MCF 10A (cell line): ENCODE measurements at places on chromosomes 4 and X. TPM values are rescaled to one million over a fixed set of nuclear protein-coding genes. Genes with fewer than 3 reads are reported as not detected.
A peak's percentile ranks its signal among the peaks of the same experiment; 100 is the strongest.

DNA sequence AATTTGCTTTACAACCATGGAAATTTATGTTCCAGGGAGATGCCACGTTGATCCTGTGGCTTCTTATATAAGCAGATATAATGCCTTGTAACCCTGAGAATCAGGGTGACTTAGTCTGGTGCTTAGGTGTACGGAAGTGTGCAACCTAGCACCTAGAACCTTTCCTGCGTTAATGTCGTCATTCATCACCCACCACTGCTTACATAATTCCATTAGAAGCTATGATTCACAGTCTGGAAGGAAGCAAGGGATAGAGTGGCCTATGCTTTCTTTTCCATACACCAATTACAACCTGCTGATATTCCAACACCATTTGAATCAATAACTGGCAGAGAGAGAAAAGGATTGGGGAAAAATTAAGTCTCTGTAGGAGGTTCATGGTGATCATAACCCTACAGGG, 17.3 kb upstream of the CXCL8 start:
- peak; percentile 68 for DNase-seq

DNA sequence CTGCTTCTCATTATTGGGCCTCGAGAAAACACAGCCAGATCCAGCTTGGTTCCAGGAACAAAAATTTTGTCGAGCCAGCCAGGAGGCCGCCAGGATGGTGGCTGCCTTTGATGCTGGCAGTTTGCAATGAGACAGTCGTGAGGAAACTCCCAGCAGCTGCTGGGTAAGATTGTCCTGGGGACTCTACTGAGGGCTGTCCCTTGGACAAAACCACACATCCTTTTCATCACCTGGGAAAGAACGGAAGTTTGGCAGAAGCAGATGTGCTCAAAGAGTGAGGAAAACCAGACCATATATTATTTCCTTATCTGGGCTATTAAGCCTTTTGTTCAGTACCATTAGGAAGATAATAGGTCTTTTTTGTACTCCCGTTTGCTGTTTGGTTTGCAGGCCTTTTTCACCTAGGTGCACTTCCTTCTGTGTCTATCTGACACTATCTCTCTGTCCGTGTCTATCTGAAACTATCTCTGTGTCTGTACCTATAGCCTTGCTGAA, 13.4 kb upstream of the PAPSS1 start:
- no peak for DNase-seq

DNA sequence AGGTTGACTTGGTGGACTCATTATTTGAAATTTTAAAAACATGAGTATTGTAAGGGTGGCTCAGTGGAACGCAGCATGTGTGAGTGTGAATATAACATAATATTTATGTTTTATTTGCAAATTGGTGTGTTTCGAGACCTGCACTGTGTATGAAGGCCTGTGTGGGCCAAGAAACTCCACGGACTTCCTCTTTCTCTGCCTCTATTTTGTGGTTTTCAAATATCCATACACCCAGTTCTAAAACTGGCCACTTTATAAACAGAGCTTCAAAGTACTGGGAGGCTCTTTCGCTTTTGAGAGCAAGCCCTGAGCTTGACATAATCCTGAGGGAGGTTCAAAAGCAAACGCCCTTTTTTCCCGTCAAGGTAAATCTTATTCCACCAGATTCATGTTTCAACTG, 187.7 kb downstream of the GPAT3 start:
- no peak for DNase-seq

GRCh38 chr4:94934201-94934600, 176.4 kb downstream of the BMPR1B start:
- DNase-seq, result peak; percentile 60

DNA sequence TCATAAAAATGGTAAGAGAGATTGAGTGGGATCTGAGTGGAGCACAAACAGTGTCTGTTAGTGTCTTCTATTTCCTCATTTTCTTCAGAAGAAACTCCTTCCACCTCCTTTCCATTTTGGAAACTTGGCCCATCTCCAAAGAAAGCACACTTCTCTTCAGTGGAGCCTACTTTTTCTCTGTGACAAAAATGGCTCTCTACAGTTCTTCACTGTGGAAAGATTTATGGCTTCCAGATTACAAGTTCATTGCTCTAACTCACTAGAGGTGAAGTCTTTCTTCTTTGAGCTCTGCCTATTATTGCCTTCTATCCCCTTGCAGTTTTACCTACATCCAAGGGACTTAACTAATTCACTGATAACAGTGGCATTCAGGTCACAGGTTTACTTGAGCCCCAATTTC, 325.8 kb downstream of the ANTXR2 start:
- DNase-seq, result no peak

GRCh38 chr4:178306565-178306964, 864.3 kb upstream of the AGA start:
- DNase-seq, result no peak

DNA sequence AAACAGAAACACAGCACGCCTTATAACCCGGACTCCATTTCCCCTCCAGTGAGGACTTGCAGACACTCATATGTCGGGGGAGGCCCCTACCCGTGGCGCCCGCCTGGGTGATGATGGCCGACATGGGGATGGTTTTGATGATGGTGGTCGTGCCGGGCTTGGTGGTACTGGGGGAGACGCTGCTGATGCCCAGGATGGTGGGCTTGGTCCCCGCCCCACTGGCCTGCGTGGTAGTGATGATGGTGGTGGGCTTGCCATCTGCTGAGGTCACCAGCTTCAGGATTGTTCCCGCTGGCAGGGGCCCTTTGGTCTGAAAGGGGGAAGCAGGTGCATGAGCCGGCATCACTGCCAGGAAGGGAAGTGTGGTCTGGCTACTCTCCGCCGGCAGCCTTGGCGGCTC, 12.8 kb upstream of the RENBP start:
- DNase-seq, result no peak

- DNase-seq, result peak; percentile 32
Measured at GRCh38 chr4:101961144-101961543, 170.6 kb downstream of the BANK1 start.

GRCh38 chr4:3407171-3407771, 34.5 kb upstream of the HGFAC start:
- DNase-seq, result no peak

GLRA2 gene
- not detected in 2 replicates for total RNA-seq

DNA sequence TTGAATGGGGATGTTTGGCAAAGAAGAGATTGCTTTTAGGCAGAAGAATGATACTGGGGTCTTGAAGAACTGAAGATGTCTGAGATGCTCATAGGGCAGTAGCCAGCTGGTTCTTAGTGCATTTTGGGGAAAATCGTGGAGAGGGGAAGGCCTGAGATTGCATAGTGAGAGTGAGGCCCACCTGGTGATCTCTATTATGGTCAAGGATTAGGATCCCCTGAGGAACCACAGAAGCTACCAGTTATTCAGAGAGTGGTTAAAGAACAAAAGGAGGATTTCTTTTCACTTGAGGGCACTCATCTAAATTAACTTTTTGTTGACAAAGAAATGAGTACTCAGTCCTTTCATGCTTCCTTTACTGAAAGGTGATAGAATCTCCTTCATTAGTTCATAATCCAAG, 271.3 kb upstream of the HAND2 start:
- DNase-seq, result no peak

DNA sequence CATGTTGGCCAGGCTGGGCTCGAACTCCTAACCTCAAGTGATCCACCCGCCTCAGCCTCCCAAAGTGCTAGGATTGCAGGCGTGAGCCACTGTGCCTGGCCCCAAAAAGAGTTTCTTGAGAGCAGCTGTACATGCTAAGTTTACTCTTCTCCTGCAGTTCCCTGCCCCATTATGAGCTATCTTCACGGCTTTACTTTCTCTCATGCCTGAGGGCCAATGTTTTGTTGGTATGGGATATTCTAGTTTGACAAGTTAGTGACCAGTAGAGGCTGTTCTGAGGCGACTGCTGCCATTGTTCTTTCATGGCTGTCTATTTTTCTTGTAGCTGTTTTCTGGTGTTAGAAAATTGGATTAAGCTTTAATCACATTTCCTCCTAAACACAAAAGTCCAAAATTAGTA, 78.0 kb upstream of the STX18 start:
- DNase-seq, result no peak

DNA sequence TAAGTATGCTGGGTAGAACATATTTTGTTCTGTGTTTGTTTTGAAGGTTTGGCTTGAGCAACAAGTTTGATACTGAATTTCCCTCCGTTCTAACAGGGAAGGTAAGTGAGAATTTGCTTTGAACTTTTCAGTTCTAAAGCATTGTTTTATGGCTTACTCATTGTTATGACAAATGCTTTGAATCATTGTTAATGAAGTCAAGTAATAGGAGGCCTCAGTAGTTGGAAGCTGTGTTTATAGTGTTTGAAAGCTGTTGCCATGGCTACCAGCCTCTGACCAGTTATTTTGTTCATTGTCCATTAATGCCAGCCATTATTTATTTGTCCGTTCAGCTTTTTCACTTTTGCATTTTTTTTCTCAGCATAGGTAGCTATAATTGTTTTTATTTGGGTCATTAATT, 14.4 kb downstream of the CHIC1 start:
- DNase-seq, result peak; percentile 67

PLXNB3 gene
- 7.2 and 13.5 TPM in 2 replicates for total RNA-seq

PABPC4L gene
- total RNA-seq, result 0.25 and 0.28 TPM in 2 replicates

DNA sequence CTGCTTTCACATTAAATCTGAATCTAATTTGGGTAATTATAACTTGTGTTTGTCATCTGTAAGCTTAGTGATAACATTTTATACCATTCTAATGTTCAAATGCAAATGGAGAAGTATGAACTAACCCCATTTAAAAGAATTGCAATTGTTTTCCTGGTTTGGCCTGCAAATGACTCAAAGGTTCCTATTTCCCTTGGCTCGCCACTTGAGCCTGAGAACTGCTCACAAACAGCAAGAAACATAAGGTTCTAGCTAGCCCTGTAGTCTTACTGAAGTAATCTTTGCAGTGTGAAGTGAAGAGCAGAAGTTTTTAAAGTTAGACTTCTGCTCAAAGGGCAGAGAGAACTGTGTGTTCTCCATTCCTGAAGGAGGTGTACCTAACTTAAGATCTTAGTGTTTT, 27.2 kb downstream of the UPRT start:
- DNase-seq, result no peak

FDCSP gene
- total RNA-seq, result not detected in 2 replicates

DNA sequence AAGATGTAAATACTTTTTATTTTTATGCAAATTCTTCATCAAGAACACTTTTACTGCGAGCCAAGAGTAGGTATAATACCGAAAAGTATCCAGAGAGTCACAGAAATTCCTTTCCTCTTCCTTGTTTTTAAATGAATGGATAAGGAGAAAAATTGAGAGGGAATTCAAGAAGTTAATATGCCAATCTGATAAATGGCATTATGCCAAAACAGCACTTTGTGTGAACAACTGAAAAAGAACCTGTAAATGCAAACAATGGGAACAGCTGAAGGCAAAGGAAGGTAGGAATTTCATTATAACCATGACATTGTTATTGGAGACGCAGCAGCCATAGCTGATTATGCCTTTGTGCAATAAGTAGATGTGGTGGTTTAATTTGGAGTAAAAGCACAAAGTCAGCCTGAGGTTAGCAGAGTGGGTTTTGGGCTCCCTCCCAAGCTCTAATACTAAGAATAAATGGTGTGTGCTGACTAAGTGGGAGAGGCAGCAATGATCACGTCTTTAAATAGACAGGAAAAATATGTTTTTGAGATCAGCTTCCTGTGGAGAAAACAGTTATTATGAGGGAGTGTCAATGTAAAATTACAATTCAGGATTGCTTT, 209.8 kb upstream of the NDST4 start:
- no peak for DNase-seq

- DNase-seq, result peak; percentile 53
Measured at GRCh38 chrX:108699368-108699767, 37.0 kb downstream of the IRS4 start.

- DNase-seq, result no peak
Measured at GRCh38 chr4:2047781-2048581, 11.1 kb upstream of the NAT8L start.

SLC34A2 gene
- total RNA-seq, result not detected in 2 replicates

GRCh38 chr4:159142241-159142640, 39.4 kb downstream of the RAPGEF2 start:
- peak; percentile 18 for DNase-seq

GRCh38 chrX:155179346-155179997, 36.8 kb upstream of the VBP1 start:
- peak; percentile 15 for DNase-seq

LRP2BP gene
- 0.64 and 0.70 TPM in 2 replicates for total RNA-seq

DNA sequence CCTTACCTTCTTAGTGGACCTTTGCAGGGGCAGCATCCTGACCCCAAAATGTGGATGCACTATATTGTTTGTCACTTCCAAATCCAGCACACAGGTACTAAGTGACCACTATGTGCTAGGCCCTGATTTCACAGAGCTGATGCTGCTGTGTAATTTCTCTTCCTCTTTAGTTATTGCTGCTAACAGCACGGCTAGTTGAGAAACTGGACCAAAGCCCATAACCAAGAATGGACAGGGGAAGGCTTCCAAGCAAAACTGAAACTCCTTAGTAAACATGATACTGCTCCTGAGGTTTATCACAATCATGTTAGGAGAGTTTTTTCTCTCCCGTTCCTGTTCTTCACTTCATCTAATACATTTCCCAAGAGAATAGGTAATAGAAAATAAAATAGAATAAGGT, 172.9 kb upstream of the TTC29 start:
- DNase-seq, result peak; percentile 6
